T-helper 9 cell (primary cell): ENCODE measurements at places on chromosomes 5 and 9.

DNA sequence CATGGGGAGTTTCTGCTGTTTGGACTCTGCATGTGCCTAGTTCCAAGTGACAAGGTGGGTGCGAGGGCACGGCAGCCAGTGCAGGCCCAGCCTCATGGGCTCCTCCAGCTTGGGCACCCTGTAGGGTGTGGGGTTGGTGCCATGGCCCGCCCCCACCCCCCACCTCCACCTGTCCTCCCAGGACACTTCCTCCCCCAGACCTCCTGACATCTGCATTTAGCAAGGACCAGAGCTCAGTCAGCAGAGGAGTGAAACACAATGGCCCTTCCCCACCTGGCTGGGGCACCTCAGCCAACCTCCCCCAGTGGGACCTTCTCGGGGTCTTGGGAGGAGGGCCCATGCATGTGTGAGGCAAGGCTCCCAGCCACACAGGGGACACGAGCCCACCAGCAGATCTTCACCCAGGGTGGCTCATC is 1.9 kb upstream of the NKD2 start:
- DNase-seq, result no peak

DNA sequence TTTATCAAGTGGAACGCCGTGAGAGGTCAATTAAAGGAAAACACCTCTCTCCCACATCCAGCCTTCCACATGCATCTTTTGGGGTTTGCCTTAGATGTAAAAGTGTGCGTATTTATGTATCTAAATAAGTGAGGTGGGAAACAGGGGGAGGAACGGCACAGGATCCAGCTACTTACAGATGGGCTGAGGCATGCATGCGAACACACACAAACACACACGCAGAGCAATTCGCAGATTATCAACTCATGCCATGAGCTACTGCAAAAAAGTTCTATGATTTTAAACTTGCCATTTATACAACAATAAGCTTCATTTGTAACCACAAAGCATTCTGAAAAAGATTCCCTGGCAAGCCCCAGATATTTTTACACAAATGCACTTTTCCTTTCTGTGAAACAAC is 242.1 kb downstream of the BNC2 start:
- DNase-seq, result no peak

- no peak for DNase-seq
These were observed 143.5 kb downstream of the CDK5RAP2 start for GRCh38 chr9:120436446-120436845.

DNA sequence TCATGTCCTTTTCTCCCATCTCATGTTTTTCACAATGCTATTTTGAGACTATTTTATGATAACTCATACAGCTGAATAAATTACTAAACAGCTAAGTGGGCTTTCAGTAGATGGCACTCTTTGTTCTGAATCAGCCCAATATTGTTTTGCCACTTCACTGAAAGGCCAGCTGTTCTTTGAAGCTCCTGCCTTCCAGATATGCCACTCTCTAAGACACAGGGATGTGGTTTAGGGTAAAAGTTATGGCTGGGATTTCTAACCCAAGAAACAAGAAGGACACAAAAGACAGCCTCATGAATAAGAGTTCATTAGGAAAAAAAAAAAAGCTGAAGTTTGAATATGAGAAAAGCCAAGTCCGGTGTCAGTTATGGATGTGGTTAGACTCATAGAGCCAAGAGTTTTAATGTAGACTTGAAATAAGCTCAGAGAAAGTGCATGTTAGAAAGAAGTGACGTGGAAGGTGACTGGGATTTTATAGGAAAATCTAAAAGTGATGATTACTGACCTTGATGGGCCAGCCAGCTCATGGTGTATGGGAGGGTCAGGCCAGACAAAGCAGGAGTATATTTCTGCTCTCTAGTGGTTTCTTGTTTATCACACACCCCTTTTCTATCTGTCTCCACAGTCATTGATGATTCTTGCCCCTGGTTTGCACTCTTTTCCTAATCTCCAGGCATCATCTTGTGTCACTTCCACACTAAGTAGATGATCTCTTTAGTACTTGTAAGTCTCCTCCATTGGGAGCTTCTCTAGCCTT is 488.5 kb downstream of the NR2F1-AS1 start:
- DNase-seq, result no peak

GRCh38 chr5:115616472-115616871 is 9.4 kb downstream of the TMED7 start:
- DNase-seq, result no peak

- no peak for DNase-seq
These were observed 57.2 kb upstream of the PRDM9 start for GRCh38 chr5:23450187-23450586.

- no peak for DNase-seq
These were observed 4.0 kb upstream of the TYRP1 start for GRCh38 chr9:12689233-12689632.

DNA sequence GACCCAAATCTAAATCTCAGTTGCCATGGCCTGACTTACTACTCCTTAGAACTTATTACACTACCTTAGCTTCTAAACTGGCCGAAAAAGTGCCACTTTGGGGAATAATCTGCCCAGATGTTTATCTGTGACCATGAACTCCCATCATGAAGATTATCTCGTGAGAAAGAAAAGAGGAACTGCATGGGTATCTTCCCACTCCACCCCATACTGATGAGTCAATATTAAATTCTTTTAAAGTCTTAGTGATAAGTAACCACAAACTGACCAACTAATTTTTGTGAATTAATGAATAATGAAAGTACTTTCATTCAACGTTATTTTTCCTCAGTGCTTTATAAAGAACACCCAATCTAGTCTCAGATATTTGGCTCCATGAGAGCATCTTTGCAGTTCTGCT is 493.5 kb downstream of the EBF1 start:
- no peak for DNase-seq

- DNase-seq, result no peak
These were observed 124.0 kb downstream of the SEMA5A start for GRCh38 chr5:9421884-9422283.

DNA sequence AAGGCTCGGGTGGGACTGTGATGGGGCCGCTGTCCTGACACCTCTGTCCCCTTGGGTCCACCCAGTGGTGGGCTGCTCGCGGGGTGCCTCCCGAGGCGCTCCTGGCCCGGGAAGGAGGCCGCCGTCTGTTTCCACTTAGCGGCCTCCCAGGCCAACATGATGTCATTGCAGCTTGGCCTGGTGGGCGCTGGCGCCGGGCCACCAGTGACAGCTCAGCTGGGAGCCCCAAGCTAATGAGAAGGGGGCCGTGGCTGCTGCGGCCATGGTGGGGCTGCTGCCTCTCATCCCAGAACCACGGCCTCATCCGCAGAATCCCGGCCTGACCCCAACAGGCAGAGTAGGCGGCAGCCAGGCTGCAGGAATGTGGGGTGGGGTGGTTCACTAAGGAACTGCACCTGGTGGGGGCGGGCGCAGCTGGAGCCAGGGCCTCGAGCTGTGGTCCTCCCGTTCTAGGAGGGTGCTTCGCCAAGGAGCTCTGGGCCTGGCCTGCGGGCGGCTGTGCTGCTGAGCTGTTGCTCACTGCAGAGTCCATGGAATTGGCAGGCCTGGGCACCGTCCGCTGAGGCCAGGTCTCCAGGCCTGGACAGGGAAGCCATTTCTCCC is 123.5 kb upstream of the COL5A1 start:
- DNase-seq, result no peak

- no peak for DNase-seq
These were observed 443.4 kb downstream of the DTWD2 start for GRCh38 chr5:118544887-118545449.

GRCh38 chr9:68981789-68982188 is 32.1 kb downstream of the PRKACG start:
- no peak for DNase-seq

GRCh38 chr5:35856765-35857351 is at the start of gene IL7R:
IL7R (plus strand) TSS chr5:35856891; CDS start chr5:35856978, 87 bp downstream.
- no peak for DNase-seq

DNA sequence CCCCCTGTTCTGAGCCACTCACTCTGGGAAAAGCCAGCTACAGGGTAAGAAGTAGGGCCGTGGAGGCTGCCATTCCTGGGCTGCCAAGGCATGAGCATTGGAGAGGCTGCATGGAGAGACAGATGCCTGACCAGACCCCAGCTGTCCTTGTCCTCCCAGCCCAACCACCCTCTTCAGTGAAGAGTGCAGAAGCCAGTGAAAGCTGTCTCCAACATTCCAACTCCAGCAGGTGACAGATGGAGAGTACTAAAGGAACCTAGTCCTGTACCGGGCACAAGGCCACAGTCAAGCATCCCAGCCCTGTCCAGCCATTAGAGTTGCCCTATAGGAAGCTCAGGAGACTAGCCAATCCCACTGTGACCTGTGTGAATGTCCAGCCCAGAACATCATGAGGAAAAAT is 165.1 kb downstream of the DIRAS2 start:
- no peak for DNase-seq

DNA sequence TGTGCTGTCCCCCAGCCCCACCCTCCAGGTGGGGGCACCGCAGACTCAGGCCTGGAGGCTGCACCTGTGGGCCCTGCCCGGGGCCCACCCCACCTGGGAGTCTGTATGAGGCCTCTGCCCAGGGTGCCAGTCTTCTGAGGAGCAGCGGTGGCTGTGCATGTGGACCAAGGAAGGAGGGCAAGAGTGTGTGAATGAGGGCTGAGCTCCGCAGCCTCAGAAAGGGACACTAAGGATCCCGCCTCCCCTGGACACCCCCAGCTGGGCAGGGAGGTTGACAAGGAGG is 19.1 kb downstream of the FGD3 start:
- DNase-seq, result no peak

GRCh38 chr9:107683566-107683965 is 194.0 kb upstream of the KLF4 start:
- DNase-seq, result no peak

GRCh38 chr9:17531642-17532254 is 47.1 kb upstream of the SH3GL2 start:
- DNase-seq, result no peak

- DNase-seq, result peak; percentile 47
These were observed 16.0 kb downstream of the ANXA6 start for GRCh38 chr5:151141535-151141934.

DNA sequence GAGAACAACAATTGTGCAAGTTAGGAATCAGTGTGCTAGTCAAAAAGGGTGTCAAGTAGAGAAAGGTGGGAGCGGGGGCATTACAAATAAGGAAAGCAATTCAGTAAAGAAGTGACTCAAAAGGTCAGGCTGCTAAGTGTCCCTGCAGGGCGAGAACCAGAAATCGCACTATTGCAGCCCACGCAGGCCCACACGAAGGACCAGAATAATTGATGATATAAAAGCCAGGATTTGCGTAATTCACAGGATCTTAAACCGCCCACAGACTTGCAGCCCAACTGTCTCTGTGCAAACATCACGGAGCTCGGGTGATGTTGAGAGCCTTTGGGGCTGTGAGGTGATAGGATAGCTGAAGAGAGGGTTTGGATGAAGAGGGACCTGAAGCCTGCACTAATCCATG is 349.0 kb downstream of the BRINP1 start:
- no peak for DNase-seq

DNA sequence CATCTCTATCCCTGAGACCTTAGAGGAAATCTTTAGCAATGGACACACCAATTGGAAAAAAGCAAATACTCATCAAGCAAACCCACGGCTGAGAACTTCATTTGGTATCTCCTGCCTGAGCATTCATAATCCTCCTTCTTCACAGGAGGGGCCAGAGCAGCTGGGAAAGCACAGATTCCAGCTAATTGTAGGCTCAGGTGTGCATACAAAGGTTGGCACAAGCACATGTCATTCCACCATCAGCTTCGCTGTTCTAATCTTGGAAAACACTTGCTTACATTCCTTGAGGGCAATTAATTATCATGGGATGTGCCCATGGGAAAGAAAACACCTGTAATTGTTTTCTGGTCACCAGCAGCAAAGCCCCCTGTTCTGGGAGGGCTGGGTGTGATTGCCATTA is 376.6 kb downstream of the SPOCK1 start:
- DNase-seq, result no peak

- no peak for DNase-seq
These were observed 762.8 kb downstream of the EFNA5 start for GRCh38 chr5:106907979-106908378.
